ENCODE measurements at places on chromosomes 5 and 9. TPM values are rescaled to one million over a fixed set of nuclear protein-coding genes. Genes with fewer than 3 reads are reported as not detected.

Gene PPIC
- polyA plus RNA-seq, result 28.1 TPM

Gene PAM
- 192 TPM for polyA plus RNA-seq

Gene HAVCR1
- polyA plus RNA-seq, result not detected

Gene BBLN
- polyA plus RNA-seq, result 35.9 TPM

Gene WNK2
- not detected for polyA plus RNA-seq

Gene ENTR1
- 50.8 TPM for polyA plus RNA-seq

Gene ADAMTS13
- 1.2 TPM for polyA plus RNA-seq

Gene SLC45A2
- not detected for polyA plus RNA-seq

Gene PPP3R2
- not detected for polyA plus RNA-seq

Gene SLC36A1
- 11.8 TPM for polyA plus RNA-seq

Gene SHLD3
- 2.1 TPM for polyA plus RNA-seq

Gene TAF1L
- not detected for polyA plus RNA-seq

Gene FGD3
- 0.61 TPM for polyA plus RNA-seq

Gene PTCH1
- polyA plus RNA-seq, result 1.5 TPM

Gene FOXD4L6
- 0.03 TPM for polyA plus RNA-seq

Gene C5orf58
- polyA plus RNA-seq, result not detected

Gene PCDHA12
- 0.07 TPM for polyA plus RNA-seq

Gene COL27A1
- 24.1 TPM for polyA plus RNA-seq

Gene AQP7
- polyA plus RNA-seq, result not detected

Gene GRXCR2
- 0.03 TPM for polyA plus RNA-seq

Gene SPARC
- polyA plus RNA-seq, result 702 TPM

Gene PCDHGB7
- polyA plus RNA-seq, result 1.1 TPM

Gene IRX2
- 27.1 TPM for polyA plus RNA-seq
